ENCODE measurements at places on chromosomes 16 and 17. TPM values are rescaled to one million over a fixed set of nuclear protein-coding genes. Genes with fewer than 3 reads are reported as not detected.

Gene CLDN6
- 0.40 TPM for total RNA-seq

Gene RTN4RL1
- 12.8 TPM for total RNA-seq

Gene HEATR9
- total RNA-seq: not detected

Gene RBFOX1
- not detected for total RNA-seq

Gene MYH3
- total RNA-seq: 0.64 TPM

Gene SALL1
- 0.38 TPM for total RNA-seq

Gene SMPD3
- total RNA-seq: 0.25 TPM
